CD4-positive, alpha-beta T cell treated with Interleukin-15 for 1 hour (primary cell): ENCODE measurements at places on chromosomes 12 and 14.

DNA sequence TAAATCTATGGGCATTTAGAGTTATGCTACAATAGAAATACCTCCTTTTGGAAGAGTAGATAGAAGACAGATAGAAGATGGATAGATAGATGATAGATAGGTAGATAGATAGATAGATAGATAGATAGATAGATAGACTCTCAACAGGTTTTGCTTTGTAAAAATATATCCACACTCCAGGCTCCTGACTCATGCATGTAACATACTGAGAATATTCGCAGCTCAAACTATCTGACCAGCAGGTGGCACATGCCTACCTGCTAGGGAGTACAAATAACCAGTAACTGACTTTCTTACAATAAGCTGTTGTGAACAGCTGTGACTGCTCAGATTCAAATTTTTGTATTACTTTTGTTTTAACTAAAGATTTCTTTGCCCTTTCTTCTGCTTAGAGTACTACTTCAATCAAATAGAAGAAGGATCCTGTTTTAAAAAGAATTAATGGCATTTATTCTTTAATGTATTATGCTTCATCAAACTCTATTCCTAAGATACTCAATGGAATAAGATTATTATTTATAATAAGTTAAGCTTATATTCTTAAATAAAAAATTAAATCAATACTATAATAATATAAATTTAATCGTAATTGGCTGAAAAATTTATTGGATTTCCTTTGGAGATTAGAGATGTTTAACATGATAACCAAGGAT is 15.8 kb upstream of the CPNE8 start:
- DNase-seq: no peak

DNA sequence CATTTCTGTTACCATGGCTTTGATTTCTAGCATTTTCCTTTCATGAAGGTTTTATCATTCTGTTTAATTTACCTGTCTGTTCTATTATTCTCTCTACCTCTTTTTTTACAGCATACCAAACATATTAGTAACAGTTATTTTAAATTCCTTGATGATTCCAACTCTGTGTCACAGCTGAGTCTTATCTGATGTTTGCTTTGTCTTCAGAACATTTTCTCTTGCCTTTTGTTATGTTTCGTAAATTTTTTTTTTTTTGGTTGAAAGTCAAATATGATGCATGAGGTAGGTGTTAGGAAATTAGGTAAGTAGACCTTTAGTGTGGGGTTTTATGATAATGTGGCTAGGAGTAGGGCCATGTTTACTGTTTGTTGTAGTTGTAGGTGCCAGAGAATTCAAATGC is 496.4 kb downstream of the FOXG1 start:
- no peak for DNase-seq

DNA sequence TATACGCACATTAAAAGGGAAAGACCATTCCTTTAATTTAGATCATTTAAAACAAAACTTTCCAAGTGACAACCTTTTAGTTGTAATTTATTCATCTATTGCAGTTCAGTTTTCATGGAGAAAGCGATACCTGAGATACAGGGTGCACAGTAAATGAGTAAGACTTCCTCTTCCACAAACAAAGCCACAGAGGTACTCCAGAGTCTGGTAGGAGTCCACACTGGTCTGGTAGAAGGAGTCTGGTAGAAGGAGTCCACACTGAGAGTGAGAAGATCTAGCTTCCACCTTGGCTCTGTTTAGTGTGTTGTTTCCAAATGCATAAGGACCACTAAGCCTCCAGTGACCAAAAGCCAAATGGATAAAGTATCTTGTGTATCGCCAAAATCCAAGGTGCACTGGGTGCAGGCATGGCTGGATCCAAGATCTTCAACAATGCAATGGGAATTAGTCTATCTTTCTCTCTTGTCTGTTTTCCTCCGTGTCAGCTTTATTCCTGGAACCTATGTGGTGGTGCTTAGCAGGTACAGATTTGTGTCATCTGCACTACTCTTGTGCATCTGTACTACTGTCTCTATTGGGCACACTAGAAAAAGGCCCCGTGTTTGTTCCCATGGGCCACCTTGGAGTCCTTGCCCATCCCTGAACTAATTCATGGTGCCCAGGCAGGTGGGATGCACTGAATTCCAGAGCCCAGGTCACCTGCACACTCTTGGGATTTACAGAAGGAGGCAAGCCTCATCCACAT is 331.1 kb downstream of the BCL11B start:
- no peak for DNase-seq

GRCh38 chr12:57726151-57726883 is 12.2 kb downstream of the AGAP2 start:
- DNase-seq: no peak

- DNase-seq: no peak
These were observed 119.2 kb downstream of the TRMT5 start for GRCh38 chr14:60861545-60862140.

- no peak for DNase-seq
These were observed 127.2 kb upstream of the LHX5 start for GRCh38 chr12:113598815-113599406.

- DNase-seq: no peak
These were observed 13.3 kb upstream of the EIF4B start for GRCh38 chr12:52992699-52993557.

GRCh38 chr12:15629108-15629507 is 160.1 kb downstream of the EPS8 start:
- no peak for DNase-seq

DNA sequence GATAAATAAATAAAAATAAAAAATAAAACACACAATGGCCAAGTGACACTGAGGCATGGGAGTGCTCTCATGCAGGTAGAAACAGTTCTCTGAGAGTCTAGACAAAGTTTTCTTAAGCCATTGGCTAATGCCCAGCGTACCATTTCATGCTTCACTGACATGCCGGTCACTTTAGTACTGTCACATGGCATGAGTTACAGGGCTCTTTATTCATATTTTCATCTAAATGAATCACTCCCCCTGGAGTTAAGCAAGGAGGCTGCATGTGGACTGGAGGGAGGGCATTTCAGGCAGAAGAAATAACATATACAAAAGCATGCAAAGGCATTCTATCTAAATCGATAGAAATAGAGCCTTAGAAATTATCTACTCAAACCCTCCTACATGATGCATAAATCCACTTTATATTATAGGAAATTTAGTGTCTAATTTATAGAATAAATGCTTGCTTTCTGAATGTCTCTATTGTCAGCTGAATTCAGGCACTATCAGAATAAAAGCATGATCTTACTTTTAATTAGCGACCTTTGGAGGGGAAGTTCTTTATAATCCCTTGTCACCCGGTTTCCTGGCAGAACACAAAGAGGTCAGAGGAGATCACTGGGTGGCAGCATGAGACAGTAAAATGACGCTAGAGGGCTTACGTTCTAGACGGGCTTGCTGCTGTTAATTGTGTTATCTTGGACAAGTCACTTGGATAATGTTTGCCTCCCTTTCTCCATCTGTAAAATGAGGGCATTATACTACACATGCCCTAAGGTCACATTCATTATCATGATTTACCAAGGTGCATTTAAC is 17.5 kb downstream of the DYRK4 start:
- DNase-seq: no peak

DNA sequence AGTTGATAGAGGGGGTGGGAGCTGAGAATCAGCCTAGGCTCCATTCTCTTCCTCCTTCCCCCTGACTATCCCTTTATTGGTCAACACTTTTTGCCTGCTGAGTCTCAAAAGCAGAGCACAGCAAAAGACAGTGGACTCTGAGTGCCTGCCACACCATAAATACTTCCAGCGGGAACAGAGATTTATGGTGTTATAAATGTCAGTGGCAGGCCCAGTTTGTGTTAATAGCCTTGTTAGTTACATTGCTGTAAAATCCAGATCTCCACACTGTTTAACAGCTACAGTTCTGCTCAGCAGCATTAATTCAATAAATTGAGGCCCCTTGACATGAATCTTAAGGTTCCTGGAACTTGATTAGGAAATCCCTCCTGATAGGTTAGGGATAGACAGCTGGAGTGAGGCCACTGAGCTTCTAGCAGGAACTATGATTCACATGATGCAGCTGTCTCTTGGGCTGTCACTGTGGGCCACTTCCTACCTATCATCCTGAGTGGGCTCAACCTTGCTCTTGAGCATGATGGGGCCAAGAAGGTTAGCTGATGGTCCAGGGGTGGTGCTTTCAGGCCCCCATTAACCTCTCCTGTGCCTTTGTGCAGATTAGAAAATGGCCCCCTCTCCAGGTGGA is 295.2 kb upstream of the SRRM4 start:
- DNase-seq: no peak

DNA sequence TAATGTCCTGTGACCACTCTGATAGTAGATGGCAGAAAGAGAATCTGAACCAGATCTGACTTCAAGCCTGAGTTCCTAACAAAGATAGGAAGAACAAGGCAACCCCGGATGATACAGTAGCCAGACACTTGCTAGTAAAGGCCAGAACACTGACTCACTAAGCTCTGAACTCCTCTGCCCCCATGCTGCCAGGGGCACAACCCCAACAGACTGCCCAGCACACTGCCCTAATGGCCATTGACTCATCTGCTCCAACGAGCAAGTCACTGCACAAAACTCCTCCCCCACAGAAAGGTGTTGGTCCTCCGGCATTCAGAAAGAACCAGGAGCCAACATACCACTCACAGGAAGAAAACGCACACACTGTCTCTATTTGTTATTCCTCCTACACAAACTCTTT is 179.6 kb upstream of the NUDT4 start:
- no peak for DNase-seq

- DNase-seq: no peak
These were observed 4.1 kb downstream of the TUBA1B start for GRCh38 chr12:49126852-49127763.

DNA sequence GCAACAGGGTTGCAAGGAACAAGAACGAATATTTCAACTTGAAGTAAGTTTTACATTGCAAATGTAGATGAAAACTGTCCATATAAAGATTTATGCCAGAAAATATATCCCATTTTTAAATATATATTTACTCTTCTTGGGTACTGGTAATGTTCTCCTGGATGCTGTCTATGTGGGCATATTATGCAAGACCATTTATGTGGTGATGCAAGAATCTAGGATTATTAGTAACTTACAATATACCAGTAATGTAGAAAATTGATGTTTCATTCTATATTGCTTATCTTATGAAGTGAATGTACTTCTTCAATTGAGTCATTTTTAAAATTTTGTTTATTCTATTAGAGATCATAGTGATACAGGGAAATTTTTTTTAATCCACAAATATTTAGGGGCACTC is 25.1 kb downstream of the FGFR1OP2 start:
- DNase-seq: no peak

GRCh38 chr12:61870658-61871484 is 389.3 kb upstream of the USP15 start:
- DNase-seq: no peak

DNA sequence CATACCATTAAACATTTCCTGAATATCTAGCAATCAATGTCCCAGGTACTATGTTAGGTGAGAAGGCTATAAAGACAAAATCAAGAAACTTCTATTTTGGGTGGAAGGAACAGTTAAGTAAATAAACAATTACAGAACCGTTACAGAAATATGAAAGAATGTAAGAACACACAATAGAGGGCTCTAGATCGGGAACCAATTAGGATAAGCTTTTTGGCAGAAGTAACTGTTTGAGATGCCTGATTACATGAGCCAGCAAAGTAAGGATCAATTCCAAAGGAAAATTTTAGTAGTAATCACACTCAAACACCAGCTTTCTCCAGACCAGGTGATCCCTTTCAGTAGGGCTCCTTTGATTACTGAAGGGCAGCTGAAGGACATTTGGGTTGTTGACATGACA is 33.9 kb downstream of the PPP1R12A start:
- no peak for DNase-seq

GRCh38 chr12:66290716-66291200 is 11.5 kb upstream of the HELB start:
- DNase-seq: no peak
